ENCODE measurements at places on chromosomes 12 and 14. TPM values are rescaled to one million over a fixed set of nuclear protein-coding genes. Genes with fewer than 3 reads are reported as not detected.
A peak's percentile ranks its signal among the peaks of the same experiment; 100 is the strongest.

- H3K27ac ChIP-seq: no peak overlapping the region
- H3K27me3 ChIP-seq: no peaks in the 10 kb centered on the region
- DNase-seq: no peak
- no peaks in the 10 kb centered on the region for H3K36me3 ChIP-seq
- H3K4me3 ChIP-seq: no peak overlapping the region
These were observed 122.7 kb downstream of the KICS2 start for GRCh38 chr12:64099397-64099796.

- no peaks in the 10 kb centered on the region for H3K4me1 ChIP-seq
- H3K36me3 ChIP-seq: no peaks in the 10 kb centered on the region
- H3K27me3 ChIP-seq: no peaks in the 10 kb centered on the region
- no peak overlapping the region for H3K4me3 ChIP-seq
- no peak overlapping the region for H3K27ac ChIP-seq
These were observed 341.4 kb downstream of the ADAMTS20 start for GRCh38 chr12:43210485-43211192.

- H3K27ac ChIP-seq: no peak overlapping the region
- H3K4me3 ChIP-seq: no peak overlapping the region
- no peaks in the 10 kb centered on the region for H3K4me1 ChIP-seq
These were observed 96.1 kb upstream of the DIO3 start for GRCh38 chr14:101464984-101465794.

DNA sequence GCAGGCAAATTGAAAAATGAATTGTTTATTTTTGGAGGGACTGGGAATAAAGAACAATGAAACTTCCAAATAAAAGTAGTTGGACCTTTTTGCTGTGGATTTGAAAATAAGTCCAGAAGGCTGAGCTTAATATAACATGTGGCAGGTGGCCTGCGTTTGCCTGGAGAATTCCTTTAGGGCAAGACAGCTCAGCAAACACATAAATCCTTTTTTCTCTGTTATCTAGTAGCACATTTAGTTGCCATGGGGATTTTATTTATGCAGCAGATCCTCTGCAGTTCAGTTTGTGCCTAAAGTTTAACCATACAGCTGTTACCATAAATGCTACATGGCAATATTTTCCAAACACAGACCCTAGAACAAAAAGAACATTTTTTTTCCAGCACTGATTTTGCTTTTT, 180.0 kb downstream of the NPAS3 start:
- no peaks in the 10 kb centered on the region for H3K27me3 ChIP-seq
- no peaks in the 10 kb centered on the region for H3K4me1 ChIP-seq
- no peak overlapping the region for H3K4me3 ChIP-seq
- no peaks in the 10 kb centered on the region for H3K36me3 ChIP-seq
- no peak for DNase-seq

- peaks cover 9% of the 10 kb centered on the region for H3K4me1 ChIP-seq
- H3K4me3 ChIP-seq: no peak overlapping the region
These were observed 63.5 kb downstream of the PELI2 start for GRCh38 chr14:56181681-56182085.

GRCh38 chr14:22852940-22853767, 16.8 kb downstream of the MMP14 start:
- peak; percentile 84 for DNase-seq
- H3K27ac ChIP-seq: peak overlapping the region; percentile 91
- H3K36me3 ChIP-seq: no peaks in the 10 kb centered on the region
- H3K4me1 ChIP-seq: peaks cover 55% of the 10 kb centered on the region
- H3K4me3 ChIP-seq: peak overlapping the region; percentile 67
- no peaks in the 10 kb centered on the region for H3K27me3 ChIP-seq

Gene SAMD15
- 0.14 TPM for total RNA-seq

Gene PTCSC3
- total RNA-seq: not detected

Gene MYH7
- not detected for total RNA-seq

All from thoracic aorta (tissue), 2 donors.